Regular cardiac myocyte (primary cell): ENCODE measurements at places on chromosomes 3 and 15. TPM values are rescaled to one million over a fixed set of nuclear protein-coding genes. Genes with fewer than 3 reads are reported as not detected.

Gene NRG4
- 0.56 TPM in 1 of 2 replicates, not detected in the other for total RNA-seq

Gene ACKR4
- 0.96 and 6.8 TPM in 2 replicates for total RNA-seq

Gene PPP1R14D
- not detected in 2 replicates for total RNA-seq

Gene ISL2
- total RNA-seq: under 0.01 and 0.56 TPM in 2 replicates

Gene EPHB3
- 0.38 and 3.1 TPM in 2 replicates for total RNA-seq

Gene SGO1
- 0.56 and 9.8 TPM in 2 replicates for total RNA-seq

Gene SOX2
- not detected in 2 replicates for total RNA-seq

Gene CDC25A
- total RNA-seq: 2.5 and 25.7 TPM in 2 replicates

Gene KY
- 0.56 and 0.96 TPM in 2 replicates for total RNA-seq

Gene LYZL4
- 0.19 TPM in 1 of 2 replicates, not detected in the other for total RNA-seq

Gene TNNC1
- total RNA-seq: 0.96 and 2.5 TPM in 2 replicates

Gene PIGZ
- 1.5 and 8.7 TPM in 2 replicates for total RNA-seq

Gene STRC
- total RNA-seq: 0.28 TPM in 1 of 2 replicates, not detected in the other

Gene HRG
- total RNA-seq: not detected in 2 replicates

Gene KNG1
- not detected in 2 replicates for total RNA-seq

Gene LSAMP
- under 0.01 and 0.28 TPM in 2 replicates for total RNA-seq

Gene HTR3E
- not detected in 2 replicates for total RNA-seq

Gene SLC24A5
- not detected in 2 replicates for total RNA-seq

Gene ZNF660
- 0.77 and 3.1 TPM in 2 replicates for total RNA-seq

Gene CPLX3
- not detected in 2 replicates for total RNA-seq

Gene ABI3BP
- total RNA-seq: 26.6 and 121 TPM in 2 replicates

Gene EMC7
- total RNA-seq: 41.7 and 102 TPM in 2 replicates

Gene EOMES
- total RNA-seq: not detected in 2 replicates

Gene ARID3B
- total RNA-seq: 1.7 and 2.1 TPM in 2 replicates

Gene MME
- total RNA-seq: 5.9 and 157 TPM in 2 replicates

Gene CAPN3
- 0.77 and 2.0 TPM in 2 replicates for total RNA-seq

Gene TMPRSS7
- not detected in 2 replicates for total RNA-seq

Gene DLEC1
- total RNA-seq: 0.28 TPM in 1 of 2 replicates, not detected in the other

Gene SLCO2A1
- under 0.01 and 0.28 TPM in 2 replicates for total RNA-seq

Gene GOLGA8G
- total RNA-seq: not detected in 2 replicates

Gene CTDSPL
- 24.5 and 29.9 TPM in 2 replicates for total RNA-seq

Gene SPINK8
- total RNA-seq: not detected in 2 replicates

Gene PLA2G4F
- not detected in 2 replicates for total RNA-seq

Gene TPRG1
- 0.38 and 0.56 TPM in 2 replicates for total RNA-seq

Gene CSPG5
- 0.19 and 0.28 TPM in 2 replicates for total RNA-seq

Gene SPESP1
- total RNA-seq: 3.3 and 4.2 TPM in 2 replicates

Gene SEMA6D
- total RNA-seq: 9.9 and 19.6 TPM in 2 replicates

Gene RAP2B
- total RNA-seq: 29.3 and 34.3 TPM in 2 replicates

Gene ACTRT3
- total RNA-seq: 3.1 and 4.4 TPM in 2 replicates

Gene NEK10
- total RNA-seq: 15.9 and 27.6 TPM in 2 replicates

Gene ZNF620
- 1.7 and 1.9 TPM in 2 replicates for total RNA-seq

Gene DAZL
- total RNA-seq: not detected in 2 replicates

Gene MASP1
- total RNA-seq: 2.5 and 6.2 TPM in 2 replicates

Gene MED12L
- 0.19 and 0.28 TPM in 2 replicates for total RNA-seq

Gene TMEM115
- 38.3 and 43.1 TPM in 2 replicates for total RNA-seq

Gene TICRR
- total RNA-seq: 3.7 and 5.0 TPM in 2 replicates

Gene GLDN
- total RNA-seq: 1.2 and 1.4 TPM in 2 replicates

Gene NLGN1
- 5.9 and 6.1 TPM in 2 replicates for total RNA-seq

Gene LRRC2
- 3.6 and 5.4 TPM in 2 replicates for total RNA-seq

Gene SLC49A4
- 13.4 and 23.1 TPM in 2 replicates for total RNA-seq

Gene CHRNA7
- 0.19 and 0.28 TPM in 2 replicates for total RNA-seq
